ENCODE measurements at places on chromosomes 1 and 21. TPM values are rescaled to one million over a fixed set of nuclear protein-coding genes. Genes with fewer than 3 reads are reported as not detected.

DNA sequence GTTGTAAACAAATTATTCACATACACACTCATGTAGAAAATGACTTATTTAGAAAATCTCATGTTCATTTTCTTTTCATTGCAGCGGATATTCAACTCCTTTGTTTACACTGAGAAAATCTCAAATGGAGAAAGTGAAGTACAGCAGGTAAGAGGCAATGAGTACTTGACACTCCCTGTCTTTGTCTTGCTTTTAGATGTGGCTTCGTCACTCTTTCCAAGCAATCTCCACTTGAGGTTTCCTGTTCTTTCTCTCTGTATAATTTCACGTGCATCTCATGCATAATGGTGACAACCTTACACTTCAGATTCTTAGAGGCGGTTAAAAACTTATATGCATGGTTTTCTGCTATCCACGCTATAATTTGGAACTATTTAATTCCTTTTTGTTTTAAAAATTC is 80.6 kb downstream of the CACHD1 start:
- H3K4me1 ChIP-seq: peaks cover 8% of the 10 kb centered on the region
- no peak overlapping the region for H3K27ac ChIP-seq
- H3K27me3 ChIP-seq: no peaks in the 10 kb centered on the region

GRCh38 chr1:44417351-44418021 is 12.4 kb downstream of the RNF220 start:
- peak; percentile 83 for DNase-seq
- H3K27me3 ChIP-seq: peaks cover 50% of the 10 kb centered on the region
- H3K36me3 ChIP-seq: no peaks in the 10 kb centered on the region
- H3K27ac ChIP-seq: no peak overlapping the region

- no peaks in the 10 kb centered on the region for H3K27me3 ChIP-seq
- no peaks in the 10 kb centered on the region for H3K4me1 ChIP-seq
Measured at GRCh38 chr1:81209461-81209860, 591.3 kb upstream of the ADGRL2 start.

DNA sequence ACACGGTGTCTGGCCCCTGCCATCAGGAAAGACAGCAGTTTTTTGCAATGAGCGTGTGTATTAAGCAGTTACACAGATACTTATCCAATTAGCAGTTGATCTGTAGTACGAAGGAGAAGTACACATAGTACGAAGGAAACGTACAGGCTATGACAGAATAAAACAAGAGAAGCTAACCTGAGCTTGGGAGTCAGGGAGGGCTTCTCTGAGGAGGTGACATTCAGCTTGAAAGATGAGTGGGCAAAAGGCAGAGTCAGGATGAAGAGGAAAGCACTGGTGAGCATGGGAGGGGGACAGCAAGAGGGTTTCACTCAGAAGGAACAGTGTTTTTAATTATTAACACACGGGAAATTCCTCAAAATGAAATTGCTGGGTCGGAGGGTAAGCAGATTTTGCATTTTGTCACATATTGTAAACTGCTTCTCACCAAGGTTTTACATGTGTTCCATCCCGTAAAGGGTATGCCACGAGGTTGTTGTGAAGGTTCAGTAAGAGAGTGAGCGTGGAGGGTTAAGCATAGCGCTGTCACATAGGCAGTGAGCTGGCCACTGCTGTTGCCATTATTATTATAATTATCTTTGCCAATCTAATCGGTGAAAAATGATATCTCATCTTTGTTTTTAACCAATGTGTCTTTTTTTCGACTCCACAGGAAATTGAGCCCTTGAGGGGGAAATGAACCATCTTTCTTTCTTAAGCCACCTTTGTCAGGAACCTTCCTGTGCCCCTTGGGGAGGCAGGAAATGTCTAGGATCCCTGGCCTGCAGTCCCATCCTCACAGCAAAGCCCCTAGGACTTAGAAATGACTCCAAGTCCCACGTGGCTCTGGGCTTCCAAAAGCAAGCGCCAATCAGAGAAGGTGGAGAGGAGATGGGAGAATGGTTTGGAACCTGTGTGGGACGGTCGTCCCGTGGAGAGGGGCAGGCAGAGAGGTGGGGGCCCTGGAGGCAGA is 47.3 kb upstream of the POU3F1 start:
- DNase-seq: no peak
- no peak overlapping the region for H3K27ac ChIP-seq
- no peak overlapping the region for H3K4me3 ChIP-seq
- H3K36me3 ChIP-seq: no peaks in the 10 kb centered on the region
- H3K4me1 ChIP-seq: no peaks in the 10 kb centered on the region
- peaks cover 48% of the 10 kb centered on the region for H3K27me3 ChIP-seq

- no peak overlapping the region for H3K27ac ChIP-seq
- H3K27me3 ChIP-seq: no peaks in the 10 kb centered on the region
- no peak overlapping the region for H3K4me3 ChIP-seq
- no peak for DNase-seq
- H3K4me1 ChIP-seq: no peaks in the 10 kb centered on the region
Measured at GRCh38 chr1:216045400-216045799, 377.8 kb downstream of the USH2A start.

GRCh38 chr1:202049129-202049528 is 38.7 kb downstream of the ELF3 start:
- H3K4me1 ChIP-seq: no peaks in the 10 kb centered on the region
- no peaks in the 10 kb centered on the region for H3K27me3 ChIP-seq

GRCh38 chr1:205570173-205570501 is 61.7 kb downstream of the ELK4 start:
- H3K4me1 ChIP-seq: peaks cover 5% of the 10 kb centered on the region
- H3K36me3 ChIP-seq: no peaks in the 10 kb centered on the region
- H3K27me3 ChIP-seq: peaks cover 78% of the 10 kb centered on the region
- H3K27ac ChIP-seq: no peak overlapping the region
- no peak overlapping the region for H3K4me3 ChIP-seq

DNA sequence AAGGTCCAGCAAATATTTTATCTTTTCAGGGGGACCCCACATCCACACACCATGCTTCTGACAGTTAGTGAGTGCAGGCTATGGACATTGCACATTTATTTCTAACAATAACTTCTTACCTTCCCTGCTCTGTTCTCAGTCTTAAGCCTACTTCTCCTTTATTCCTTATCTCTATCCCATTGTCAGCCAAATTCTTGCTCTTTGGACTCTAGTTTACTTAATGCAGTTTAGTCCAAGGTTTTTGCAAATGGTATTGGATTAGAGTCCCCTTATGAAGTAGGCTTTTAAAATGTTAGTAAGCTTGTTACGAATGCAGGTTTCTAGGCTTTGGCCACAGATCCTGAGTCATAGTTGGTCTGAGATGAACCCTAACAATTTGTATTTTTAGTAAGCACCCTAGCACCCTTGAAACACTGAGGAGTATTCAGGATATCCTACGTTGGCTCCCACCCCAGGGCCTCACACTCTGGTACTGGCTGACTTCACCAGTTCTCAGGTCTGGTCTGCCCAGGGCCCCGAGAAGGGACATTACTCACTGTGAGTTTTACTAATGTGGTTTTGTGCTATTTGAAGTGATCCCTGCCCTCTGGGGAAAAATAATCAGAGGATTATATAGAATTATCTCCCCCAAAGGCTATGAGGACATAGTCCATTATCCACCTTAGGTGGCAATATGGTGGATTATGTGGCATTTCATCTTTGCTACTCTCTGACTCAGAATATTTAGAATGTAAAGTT is 239.5 kb downstream of the TGFB2 start:
- peaks cover 38% of the 10 kb centered on the region for H3K4me1 ChIP-seq
- H3K4me3 ChIP-seq: no peak overlapping the region
- no peaks in the 10 kb centered on the region for H3K27me3 ChIP-seq
- peaks cover 7% of the 10 kb centered on the region for H3K36me3 ChIP-seq

GRCh38 chr1:155329980-155330598 is 9.4 kb downstream of the RUSC1 start:
- peaks cover 8% of the 10 kb centered on the region for H3K4me1 ChIP-seq
- no peak overlapping the region for H3K27ac ChIP-seq
- H3K27me3 ChIP-seq: no peaks in the 10 kb centered on the region
- peaks cover 23% of the 10 kb centered on the region for H3K36me3 ChIP-seq
- H3K4me3 ChIP-seq: no peak overlapping the region
- DNase-seq: no peak

- no peak overlapping the region for H3K4me3 ChIP-seq
- DNase-seq: no peak
- H3K27ac ChIP-seq: no peak overlapping the region
Measured at GRCh38 chr1:179810367-179810715, 67.2 kb downstream of the FAM163A start.

DNA sequence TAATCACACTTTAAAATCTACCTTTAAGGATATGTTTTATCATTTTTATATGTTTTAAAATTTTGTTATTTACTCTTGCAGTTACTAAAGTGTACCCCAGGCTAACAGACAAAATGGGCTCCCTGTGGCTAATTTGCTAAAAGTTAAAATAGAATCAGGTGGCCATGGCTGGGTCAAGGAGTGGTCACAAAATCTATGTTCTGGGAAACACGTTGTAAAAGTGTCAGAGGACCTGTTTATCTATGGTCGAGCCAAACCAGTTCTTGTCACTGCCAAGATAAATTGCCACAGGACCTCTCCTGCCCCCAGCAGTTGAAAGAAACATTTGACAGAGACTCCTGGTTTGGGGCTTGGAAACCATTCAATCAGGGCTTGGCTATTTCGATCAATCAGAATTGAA is 21.2 kb upstream of the TTLL7 start:
- no peak overlapping the region for H3K27ac ChIP-seq
- H3K36me3 ChIP-seq: no peaks in the 10 kb centered on the region
- peaks cover 43% of the 10 kb centered on the region for H3K27me3 ChIP-seq
- no peak overlapping the region for H3K4me3 ChIP-seq

GRCh38 chr1:38279148-38279547 is 232.6 kb upstream of the POU3F1 start:
- no peak for DNase-seq
- H3K4me1 ChIP-seq: no peaks in the 10 kb centered on the region
- H3K36me3 ChIP-seq: peaks cover 2% of the 10 kb centered on the region
- H3K27me3 ChIP-seq: peaks cover 10% of the 10 kb centered on the region

The IL12RB2 gene
- total RNA-seq: not detected

The AQP10 gene
- total RNA-seq: not detected

The ATP1A4 gene
- total RNA-seq: not detected

The KIF21B gene
- 0.63 TPM for total RNA-seq

The TSPEAR gene
- not detected for total RNA-seq

Measured in osteocyte (in vitro differentiated cells).